ENCODE measurements at places on chromosomes 2 and 18.

GRCh38 chr2:231277962-231278361, 79.5 kb downstream of the ARMC9 start:
- DNase-seq, result no peak

- no peak for DNase-seq
Measured at GRCh38 chr2:27194538-27195354, 17.1 kb upstream of the ATRAID start.

DNA sequence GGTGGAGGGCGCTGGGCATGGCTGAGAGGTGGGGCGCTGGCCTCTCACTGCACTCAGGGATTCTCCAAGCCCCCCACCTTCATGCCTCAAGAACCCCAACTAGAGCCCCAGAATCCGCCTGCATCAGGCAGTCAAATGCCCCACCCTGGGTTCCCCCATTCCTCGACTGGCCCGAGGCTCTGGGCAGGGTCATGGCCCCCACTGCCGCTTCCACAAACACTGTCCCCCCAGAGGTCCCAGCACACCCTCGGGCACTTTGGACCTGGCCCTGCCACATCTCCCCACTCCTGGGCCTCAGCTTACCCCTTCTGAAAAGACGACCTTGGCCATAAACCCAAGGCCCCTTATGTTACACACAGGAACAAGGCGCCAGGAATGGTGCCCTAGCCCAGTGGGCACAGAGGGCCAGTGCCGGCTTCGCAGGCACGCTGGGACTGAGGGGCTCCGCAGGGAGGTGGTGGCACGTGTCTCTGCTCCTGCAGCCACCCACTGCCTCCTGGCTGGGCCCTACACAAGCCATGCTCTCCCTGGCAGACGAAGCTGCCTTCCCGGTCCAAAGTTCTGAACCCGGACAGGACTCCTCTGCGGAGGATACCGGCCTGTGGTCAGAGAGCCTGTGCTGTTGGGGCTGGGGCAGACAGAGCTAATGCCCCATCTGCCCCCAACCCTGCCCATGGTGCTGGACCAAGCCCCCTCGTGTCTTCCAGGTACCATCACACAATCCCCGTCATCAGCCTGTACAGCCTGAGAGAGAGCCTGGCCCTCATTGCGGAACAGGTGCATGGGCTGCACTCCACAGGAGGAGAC, 6.8 kb downstream of the AGXT start:
- DNase-seq, result no peak

- DNase-seq, result no peak
Measured at GRCh38 chr18:22946846-22947245, 13.7 kb downstream of the RBBP8 start.

DNA sequence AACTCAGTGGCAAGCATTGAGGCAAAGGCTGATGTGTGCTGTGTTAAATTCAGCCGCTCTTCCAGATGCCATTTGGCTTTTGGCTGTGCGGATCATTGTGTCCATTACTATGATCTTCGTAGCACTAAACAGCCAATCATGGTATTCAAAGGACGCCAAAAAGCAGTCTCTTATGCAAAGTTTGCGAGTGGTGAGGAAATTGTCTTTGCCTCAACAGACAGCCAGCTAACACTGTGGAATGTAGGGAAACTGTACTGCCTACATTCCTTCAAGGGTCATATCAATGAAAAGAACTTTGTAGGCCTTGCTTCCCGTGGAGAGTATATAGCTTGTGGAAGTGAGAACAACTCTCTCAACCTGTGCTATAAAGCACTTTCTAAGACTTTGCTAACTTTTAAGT, 195.5 kb upstream of the RAB12 start:
- no peak for DNase-seq

DNA sequence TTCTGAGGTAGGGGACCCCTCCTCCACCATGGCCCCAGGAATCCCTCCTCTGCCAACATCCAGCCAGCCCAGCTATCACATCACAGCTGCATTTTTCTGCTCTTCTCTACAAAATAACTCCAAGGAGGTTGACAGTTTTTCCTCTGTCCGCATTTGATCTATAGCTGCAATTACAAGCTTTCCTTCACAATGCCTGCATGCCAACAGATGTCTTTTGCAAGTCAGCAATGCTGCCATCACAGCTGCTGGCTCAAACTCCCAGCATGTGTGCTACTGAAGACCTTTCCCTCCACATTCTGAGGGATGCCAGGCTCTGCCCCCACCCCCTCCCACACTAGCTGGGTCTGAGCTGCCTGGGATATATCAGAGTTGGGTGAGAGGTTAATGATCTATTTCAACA, 51.7 kb downstream of the MCFD2 start:
- DNase-seq, result no peak

- DNase-seq, result peak; percentile 8
Measured at GRCh38 chr2:46239847-46240181, 57.4 kb upstream of the EPAS1 start.

- no peak for DNase-seq
Measured at GRCh38 chr2:219408204-219408603, 10.0 kb upstream of the DES start.

DNA sequence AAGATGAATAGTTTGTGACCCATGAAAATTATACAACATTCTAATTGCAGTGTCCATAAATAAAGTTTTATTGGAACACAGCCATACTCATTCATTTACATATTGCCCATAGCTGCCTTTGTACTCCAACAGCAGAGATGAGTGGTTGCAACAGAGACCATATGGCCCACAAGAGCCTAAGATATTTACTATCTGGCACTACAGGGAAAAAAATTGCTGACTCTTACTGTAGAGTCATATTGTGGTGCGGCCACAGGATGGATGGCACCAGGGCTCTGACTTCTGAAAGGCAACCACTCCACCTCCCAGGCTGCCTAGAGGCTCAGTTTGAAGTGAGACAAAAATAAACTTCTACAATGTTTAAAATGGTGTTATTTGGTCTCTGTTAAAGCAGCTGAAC, 404.0 kb upstream of the ATP5MC3 start:
- DNase-seq, result no peak

- DNase-seq, result no peak
Measured at GRCh38 chr18:74868461-74868860, 270.8 kb downstream of the ZNF407 start.

DNA sequence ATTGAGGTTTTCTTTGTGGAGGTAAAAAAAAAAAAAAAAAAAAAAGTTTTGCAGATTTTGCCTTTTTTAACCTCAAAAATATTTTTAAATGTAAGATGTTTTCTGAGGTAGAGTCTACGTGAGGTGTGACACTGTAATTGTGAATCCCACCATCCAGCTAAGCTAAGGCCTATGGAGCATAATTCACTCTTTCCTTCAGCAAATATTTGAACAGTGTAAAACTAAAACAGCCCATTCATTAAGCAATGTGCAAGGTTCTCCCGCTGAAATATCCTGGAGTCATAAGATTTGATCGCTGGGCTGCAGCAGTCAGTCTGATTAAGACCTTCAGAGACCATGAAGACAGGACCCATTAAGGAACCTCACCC, 105.1 kb downstream of the HNRNPLL start:
- DNase-seq, result no peak

GRCh38 chr2:128726236-128726635, 407.6 kb upstream of the HS6ST1 start:
- no peak for DNase-seq

DNA sequence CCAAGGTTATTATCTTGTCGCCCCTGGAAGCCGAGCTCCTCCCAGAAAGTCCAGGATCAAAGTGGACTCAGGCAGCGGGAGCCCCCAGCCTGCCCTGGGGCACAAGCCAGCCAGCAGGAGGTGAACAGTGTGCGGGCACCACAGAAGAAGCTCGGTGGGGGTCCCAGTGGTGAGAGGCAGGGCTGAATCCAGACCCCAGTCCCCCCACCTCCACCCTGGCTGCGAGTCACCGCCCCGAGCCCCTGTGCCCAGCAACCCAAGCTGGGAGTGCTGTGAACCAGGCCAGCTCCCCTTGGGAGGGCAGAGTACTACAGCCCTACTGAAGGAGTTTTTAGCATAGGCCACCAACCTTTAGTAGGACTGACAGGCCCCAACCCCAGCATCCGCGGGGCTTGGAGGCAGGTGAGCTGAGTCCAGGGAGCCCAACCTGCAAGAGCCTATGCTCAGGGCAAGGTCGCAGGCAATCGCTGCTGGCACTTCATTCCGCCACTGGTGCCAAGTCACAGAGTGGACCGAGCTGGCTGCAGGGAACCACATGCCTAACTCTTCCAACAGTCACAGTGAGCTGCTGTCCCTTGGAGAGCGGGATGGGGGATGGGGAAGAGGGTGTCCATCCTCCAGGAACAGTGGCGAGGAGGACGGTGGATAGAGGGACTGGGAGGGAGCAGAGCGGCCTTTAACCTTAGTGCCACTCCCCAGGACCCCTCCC, 3.0 kb downstream of the PIEZO2 start:
- DNase-seq, result no peak

DNA sequence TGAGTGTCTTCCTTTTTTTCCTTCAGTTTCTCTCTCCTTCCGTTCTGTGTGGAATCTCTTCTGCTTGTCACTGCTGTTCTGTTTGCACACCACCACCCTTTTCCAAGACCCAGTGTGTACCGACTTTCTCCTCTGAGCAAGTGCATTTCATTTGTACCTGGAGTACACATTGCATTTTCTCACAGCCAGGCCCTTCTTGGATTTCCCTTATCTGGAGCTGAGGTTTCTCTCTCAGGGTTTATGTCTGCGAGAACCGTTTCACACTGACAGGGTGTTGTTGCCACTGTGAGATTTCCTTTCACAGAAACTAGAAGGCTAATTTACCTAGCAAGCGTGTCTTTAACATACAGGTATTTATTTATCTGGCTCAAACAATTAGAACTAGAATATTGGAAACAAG, 26.2 kb downstream of the NCOA1 start:
- no peak for DNase-seq

DNA sequence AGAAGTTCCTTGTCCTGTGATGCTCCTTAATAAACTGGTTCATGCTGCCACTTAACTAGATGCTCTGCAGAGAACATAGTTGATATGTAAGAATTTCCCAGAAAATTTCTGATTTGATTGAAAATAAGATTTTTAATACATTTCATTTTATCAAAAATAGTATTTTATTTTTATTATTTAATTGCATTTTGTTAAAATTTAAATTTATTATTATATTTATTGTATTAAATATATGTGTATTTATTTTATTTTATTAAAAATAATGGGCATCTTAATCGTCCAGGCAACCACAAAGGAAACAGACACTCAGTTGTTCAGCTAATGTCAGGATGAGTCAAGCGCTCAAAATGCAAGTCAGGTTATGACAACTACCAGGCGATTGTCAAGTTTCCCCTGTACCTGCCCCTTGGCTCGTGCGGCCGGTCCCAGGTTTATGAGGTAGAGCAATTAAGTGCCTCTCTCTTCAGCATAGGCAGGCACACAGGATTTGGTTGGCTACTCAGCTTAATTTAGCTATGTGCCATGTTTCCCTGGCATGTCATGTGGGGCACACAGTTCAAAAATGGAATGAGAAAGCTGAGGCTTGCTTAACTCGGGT, 361.2 kb downstream of the RND3 start:
- no peak for DNase-seq

- DNase-seq, result no peak
Measured at GRCh38 chr2:147862859-147863516, 18.2 kb downstream of the ACVR2A start.

DNA sequence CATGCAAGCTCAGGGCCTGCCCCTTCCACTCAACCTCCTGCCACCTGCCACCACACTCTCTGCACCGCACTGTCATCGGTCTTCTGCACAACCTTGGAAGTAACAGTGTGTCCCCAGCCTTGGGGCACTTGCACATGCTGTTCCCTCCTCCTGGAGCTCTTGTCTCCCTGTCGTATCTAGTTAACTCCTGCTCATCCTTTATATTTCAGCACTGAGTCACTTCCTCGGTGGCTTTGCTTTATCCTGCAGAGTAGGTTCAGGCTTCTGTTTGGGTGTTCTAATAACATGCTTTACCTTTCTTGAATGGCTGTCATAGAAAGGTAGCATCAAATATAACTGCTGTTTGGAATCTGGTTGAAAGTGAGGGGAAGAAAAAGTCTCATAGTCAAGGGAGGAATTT, 25.3 kb downstream of the PAX8 start:
- DNase-seq, result no peak

GRCh38 chr2:167504695-167505094, 616.4 kb downstream of the XIRP2 start:
- DNase-seq, result no peak

DNA sequence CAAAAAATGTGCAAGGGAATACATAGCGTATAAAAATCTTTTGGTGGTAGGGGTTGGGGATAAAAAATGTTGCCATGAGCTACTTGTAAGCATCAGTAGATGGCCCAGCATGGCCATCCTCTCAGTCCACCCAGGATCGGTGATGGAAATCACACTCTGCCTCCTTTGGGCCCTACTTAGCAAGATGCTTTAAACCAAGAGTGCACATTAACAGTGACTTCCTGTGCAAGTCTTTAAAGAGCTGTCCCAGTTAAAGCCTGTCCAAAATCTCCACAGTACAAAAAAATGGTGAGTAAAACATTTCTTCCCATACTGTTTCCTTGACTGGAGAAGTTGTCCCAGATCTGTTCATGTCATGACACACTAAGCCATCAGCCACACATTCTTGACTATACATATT, 18.0 kb downstream of the ANKRD44 start:
- DNase-seq, result no peak

DNA sequence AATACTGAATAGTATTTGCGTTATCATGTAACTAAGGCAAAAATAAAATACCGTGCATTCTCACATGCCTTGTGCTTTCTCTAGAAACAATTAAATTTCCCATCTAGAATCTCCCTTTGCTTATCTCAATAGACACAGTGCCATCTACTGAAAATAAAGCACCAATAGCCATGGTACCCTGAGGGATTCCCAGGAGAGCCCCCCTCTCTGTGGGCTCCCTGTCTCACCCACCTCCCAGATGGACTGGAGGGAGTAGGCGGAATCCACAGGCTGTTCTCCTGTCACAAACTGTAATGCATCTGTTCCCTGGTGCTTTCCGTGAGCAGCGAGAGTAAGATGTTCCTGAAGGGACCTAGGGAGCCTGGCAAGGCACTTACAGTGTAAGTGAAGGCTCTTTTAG, 112.4 kb upstream of the UPP2 start:
- DNase-seq, result no peak

DNA sequence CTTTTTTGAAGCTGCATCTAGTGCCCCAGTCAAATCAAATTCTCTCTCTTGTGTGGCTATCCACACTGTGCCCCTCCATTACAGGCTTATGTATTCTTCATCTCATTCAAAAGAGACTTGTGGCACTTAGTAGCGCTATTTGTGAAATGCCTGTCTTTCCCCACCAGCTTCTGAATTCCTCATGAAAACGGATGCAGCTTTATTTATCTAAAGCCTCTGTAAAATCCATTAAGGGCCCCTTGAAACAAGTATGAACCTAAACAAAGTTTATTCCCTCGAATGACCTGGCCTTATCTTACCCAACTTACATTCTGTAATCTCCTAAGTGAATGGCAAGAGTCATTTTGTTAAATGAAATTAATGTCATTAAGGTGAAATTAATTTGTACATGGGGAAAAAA, 417.4 kb upstream of the PIK3C3 start:
- DNase-seq, result no peak

GRCh38 chr2:47079515-47080412, 75.3 kb downstream of the STPG4 start:
- DNase-seq, result no peak

GRCh38 chr2:200288670-200289429, 17.6 kb upstream of the SPATS2L start:
- no peak for DNase-seq

GRCh38 chr2:30272761-30273573, 41.6 kb downstream of the LBH start:
- DNase-seq, result no peak
